ENCODE measurements at places on chromosomes 16 and 17.

- no peak for DNase-seq
Measured at GRCh38 chr16:49747654-49748053, 108.3 kb downstream of the ZNF423 start.

DNA sequence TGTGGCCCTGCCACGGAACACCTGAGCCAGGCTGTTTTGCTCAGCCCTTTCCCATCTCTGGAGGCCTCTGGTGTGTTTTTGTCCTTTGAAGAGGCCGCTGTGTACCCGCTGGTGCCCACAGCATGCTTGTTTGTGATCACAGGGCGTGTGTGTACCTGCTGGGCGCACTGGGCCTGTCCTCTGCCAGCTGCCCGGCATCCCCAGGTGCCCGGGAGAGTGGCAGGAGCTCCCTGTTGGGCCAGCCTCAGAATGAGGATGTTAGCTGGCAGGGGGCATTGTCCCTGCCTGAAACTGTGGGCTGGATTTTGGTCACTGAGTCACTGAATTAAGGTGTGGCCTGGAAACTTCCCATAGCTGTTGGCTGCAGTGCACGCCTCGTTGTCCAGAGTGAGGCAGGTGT is 31.1 kb downstream of the BAIAP2 start:
- no peak for DNase-seq

GRCh38 chr16:89534252-89534756 is 26.1 kb downstream of the SPG7 start:
- no peak for DNase-seq

GRCh38 chr16:88702371-88703210 is 3.6 kb downstream of the RNF166 start:
- DNase-seq, result no peak

GRCh38 chr17:56186222-56186786 is 33.0 kb downstream of the ANKFN1 start:
- DNase-seq, result no peak

DNA sequence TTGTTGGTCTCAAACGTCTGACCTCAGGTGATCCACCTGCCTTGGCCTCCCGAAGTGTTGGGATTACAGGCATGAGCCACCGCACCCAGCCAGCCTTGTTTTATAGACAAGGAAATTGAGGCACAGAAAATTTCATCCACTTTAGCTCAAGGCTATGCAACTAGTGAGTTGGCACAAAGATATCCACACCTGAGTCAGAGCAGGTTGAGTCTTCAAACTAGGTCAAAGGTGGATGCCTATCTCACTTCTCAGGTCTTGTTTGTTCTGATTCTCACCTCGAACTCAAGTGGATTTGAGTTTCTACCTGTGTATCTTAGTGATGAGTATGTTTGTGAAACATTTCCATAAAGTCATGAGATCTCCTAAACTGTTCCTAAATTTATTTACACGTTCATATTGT is 35.6 kb upstream of the GAS7 start:
- DNase-seq, result no peak

GRCh38 chr16:8720080-8720966 is 45.9 kb downstream of the ABAT start:
- DNase-seq, result no peak

DNA sequence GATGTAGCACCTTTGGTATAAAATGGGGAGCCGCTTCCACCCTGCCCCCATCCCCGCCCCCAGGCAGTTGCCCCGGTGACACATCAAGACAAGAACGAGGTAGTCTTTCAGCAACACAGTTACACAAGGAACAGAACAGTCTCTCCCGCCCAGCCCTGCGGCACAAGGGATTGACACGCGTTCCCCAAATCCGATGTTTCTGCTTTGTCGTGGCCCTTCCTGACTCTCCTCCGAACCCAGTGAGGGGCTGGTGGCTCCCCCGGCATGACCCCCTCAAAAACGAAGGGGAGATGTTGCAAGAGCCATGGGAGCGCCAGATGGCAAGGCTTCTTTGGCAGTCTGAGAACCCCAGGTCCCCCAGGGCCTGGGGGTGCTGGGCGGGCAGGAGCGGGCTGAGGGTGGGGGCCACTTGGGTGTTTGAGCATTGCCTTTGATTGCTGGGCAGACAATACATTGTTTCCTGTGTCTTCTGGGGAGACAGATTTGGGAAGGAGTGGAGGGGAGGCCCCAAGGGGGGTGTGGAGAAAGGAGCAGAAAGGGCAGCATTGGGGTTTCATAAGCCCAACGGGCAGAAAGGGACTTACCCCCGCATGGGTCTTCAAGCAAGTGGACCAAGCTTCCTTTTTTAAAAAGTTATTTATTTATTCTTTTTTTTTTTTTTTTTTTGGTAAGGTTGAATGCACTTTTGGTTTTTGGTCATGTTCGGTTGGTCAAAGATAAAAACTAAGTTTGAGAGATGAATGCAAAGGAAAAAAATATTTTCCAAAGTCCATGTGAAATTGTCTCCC is 16.6 kb downstream of the COL1A1 start:
- no peak for DNase-seq

GRCh38 chr16:72824761-72825160 is 223.2 kb downstream of the ZFHX3 start:
- DNase-seq, result no peak

DNA sequence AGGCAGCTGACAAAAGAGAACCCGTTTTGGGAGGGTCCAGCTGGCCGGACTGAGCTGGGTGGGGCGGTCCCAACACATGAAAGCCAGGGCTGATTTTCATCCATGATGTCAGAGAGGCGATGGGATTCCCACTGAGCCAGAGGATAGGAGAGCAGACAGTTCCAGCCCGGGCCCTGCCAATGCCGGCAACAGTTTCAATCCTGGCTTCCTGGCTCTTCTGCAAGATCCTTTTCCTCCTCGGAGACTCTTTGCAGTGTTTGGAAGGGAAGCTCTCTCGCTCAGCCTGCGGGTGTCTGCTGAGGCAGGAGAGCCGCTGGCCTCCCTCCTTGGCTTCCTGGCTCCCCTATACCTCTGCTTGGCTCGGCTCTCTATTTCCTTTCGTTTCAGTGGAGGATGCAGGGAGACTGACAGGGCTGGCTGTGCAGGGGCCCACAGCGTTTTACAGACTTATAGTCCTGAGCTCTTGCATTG is 145.5 kb upstream of the SOX9 start:
- DNase-seq, result no peak

DNA sequence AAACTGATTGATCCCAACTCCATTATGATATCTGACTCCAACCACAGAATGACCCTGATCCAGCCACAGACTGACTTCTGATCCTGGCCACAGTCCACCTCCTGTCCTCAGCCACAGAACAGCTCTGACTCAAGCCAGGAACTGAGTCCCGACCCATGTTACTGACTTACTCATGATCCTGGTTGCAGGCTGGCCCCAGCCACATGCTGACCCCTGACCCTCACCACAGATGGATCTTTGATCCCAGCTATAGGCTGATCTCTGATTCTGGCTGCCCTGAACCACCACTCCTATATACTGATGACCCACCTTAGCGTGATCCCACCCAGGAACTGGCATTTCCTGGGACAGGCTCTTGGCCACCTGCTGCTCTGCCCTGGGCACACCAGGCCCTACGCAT is 32.2 kb upstream of the IL21R start:
- DNase-seq, result no peak

DNA sequence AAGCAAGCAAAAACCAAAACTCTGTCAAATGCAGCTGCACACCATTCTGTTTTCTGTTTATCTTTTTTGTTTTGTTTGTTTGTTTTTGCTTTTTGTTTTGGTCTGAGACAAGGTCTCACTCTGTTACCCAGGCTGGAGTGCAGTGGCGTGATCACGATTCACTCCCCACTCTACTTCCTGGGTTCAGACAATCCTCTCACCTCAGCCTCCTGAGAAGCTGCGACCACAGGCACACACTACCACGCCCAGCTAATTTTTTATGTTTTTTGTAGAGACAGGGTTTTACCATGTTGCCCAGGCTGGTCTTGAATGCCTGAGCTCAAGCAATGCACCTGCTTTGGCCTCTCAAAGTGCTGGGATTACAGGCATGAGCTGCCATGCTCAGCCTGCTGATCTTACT is 19.3 kb upstream of the SLFN13 start:
- no peak for DNase-seq

DNA sequence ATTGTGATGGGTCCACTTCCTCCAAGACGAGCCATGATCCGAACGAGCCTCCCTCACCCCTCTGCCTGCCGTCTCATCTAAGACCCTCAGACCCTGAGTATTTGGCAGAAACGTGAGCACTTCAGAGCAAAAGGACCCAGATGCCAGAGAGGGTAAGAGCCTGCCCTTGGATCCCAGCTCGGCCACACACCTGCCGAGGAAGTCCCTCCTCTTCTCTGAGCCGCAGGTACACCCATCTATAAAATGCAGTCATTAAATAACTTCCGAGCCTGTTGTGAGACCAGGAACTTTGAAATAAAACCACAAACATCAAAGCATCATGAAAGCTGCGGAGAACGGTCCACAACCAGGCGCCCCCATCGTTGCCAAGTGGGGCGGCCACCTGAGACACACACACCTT is 64.8 kb upstream of the DOC2B start:
- no peak for DNase-seq

GRCh38 chr16:87324411-87325275 is 7.5 kb upstream of the C16orf95 start:
- peak; percentile 12 for DNase-seq

GRCh38 chr16:78386557-78387324 is 287.3 kb downstream of the WWOX start:
- DNase-seq, result no peak

DNA sequence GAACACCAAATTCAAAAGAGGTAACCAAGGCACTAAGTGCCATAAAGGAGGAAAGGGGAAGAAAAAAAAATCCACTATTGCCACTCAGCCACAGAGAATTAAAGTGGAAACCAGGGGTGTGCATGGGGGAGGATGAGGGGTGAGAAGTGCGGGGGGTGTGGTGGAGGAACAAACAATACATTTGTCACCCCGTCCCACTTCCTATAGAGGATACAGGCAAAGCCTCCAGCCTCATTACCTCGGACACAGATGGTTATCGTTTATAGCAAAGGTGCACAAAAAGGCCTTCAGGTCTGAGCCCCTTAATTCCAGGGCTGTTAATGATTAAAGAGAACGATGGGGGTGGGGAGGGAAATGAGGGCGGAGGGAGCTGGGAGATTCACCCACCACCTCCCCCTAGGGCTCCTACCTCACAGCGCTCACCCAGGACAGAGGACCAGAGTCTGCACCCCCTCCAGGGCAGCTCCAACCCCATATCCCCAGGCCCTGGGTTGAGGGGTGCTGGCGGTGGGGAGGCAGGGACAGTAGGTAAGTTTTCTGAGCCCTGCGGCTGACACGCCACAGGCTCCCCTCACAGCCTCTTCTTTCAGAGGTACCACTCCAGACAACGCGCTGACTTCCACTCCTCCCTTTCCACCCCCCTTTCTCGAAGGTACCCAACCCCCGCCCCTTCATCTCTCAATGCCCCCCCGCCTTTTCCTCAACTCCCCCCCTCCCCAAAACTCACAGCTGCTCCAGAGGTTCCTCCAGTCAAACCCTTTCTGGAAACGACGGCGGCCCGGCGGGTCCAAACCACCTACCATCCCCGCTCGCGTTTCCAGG is 470 bp downstream of the DCUN1D3 start:
- DNase-seq, result peak; percentile 3

DNA sequence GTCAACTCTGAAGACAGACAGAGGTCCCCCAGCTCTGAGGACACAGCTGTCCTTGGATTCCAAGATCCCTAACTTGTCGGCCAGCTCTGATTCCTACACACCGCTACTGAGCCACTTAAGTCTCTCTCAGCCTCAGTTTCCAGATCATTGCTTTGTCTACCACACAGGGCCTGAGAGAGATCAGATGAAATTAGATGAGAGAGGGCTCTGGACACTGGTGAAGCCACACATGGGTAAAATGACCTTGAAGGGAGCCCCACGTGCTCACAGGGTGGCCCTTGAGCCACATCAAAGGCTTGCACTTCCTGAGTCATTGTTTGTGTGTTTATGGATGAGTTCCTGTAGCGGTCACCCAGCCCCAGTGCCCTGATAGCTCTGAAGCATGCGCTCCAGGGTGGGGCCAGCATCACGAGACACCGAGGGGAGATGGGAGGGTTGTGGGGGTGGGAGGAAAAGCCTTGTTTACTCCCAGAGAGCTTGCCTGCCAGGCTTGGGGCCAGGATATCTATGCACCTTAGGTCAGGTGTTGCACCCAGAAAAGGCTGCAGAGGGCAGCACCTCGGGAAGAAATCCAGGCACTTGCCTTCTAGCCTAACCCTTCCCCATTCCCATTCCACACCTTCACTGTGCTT is 32.7 kb upstream of the SLC6A2 start:
- DNase-seq, result no peak

- DNase-seq, result no peak
Measured at GRCh38 chr16:84416407-84417321, 48.3 kb downstream of the ATP2C2 start.

DNA sequence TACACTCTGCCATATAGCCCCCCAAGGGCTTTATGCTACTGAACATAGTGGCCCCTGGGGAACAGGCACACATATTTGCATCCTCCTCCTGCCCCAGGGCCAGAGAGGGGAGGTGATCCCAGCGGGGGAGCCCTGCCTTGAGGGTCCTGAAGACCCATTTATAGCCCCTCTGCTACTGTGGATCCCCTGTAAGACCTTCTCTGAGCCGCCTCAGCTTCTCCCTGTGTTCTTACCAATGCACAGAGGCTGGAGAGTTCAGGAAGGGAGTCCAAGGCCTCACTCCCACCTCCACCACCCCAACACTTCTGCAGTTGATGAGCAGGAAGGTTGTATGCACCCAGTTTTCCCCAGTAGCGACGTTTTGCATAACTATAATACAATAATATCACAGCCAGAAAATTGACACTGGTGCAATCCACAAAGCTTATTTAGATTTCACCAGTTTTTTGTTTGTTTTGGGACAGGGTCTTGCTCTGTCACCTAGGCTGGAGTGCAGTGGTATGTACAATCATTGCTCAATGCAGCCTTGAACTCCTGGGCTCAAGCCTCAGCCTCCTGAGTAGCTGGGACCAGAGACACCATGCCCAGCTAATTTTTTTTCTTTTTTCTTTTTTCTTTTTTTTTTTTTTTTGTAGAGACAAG is 1.3 kb upstream of the FAM83G start:
- no peak for DNase-seq

DNA sequence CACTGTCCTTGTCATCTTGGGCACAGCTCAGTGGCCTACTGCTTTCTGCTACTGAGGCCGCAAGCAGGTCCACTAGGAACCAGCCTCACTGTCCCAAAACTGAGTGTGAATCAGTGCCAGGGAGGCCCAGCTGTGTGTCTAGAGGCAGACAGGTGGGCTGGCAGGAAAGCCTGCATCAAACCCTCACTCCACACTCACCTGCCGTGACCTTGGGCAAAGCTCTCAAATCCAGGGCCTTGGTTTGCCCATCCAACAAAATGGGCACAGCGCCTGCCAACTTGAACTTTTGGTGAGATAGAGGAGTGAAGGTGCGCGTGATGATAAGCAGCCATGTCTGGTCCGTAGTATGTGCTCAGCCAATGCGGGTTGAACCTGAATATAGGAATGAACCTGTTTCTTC is 14.8 kb downstream of the ATP2C2 start:
- no peak for DNase-seq

DNA sequence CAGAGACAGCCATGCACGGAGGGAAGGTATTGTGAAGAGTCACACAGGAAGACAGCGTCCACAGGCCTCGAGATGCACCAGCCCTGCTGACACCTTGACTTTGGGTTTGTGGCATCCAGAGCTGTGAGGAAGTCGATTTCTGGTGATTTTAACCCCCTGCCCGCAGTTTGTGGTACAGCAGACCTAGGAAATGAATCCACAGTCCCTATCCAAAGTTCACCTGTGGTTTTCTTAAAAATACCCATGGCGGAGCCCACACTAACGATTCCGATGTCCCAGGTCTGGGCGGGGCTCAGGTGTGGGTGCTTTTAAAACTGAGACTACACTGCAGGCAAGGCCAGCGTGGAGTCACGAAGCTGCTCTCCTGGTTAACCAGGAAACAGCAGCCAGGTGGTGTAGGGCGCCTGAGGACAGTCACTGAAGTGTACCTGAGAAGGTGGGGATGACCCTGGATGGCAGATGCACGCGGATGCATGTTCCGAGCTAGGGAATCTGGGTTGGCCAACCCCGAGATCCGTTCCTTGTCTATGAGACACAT is 14.4 kb upstream of the MEAK7 start:
- no peak for DNase-seq
